Stimulated activated CD8-positive, alpha-beta memory T cell treated with anti-CD3 and anti-CD28 coated beads, Interleukin-15, amount 100 ng/mL, for 24 hours (primary cell): ENCODE measurements at places on chromosomes 4 and X.

DNA sequence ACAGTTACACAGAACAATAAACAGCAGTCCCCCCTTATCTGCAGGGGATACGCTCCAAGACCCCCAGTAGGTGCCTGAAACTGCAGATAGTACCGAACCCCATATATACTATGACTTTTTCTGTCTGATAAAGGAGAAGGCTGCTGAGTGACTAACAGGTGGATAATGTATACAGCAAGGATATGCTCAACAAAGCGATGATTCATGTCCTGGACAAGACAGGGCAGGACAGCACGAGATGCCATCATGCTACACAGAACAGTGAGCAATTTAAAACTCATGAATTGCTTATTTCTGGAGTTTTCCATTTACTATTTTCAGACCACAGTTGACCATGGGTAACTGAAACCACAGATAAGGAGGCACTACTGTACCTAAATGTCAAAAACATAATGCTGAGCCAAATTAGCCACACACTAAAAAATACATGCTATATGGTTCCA lies 76.1 kb downstream of the MANBA start:
- DNase-seq: no peak

- DNase-seq: no peak
Measured at GRCh38 chrX:72270316-72270866, 6.7 kb downstream of the RPS4X start.

DNA sequence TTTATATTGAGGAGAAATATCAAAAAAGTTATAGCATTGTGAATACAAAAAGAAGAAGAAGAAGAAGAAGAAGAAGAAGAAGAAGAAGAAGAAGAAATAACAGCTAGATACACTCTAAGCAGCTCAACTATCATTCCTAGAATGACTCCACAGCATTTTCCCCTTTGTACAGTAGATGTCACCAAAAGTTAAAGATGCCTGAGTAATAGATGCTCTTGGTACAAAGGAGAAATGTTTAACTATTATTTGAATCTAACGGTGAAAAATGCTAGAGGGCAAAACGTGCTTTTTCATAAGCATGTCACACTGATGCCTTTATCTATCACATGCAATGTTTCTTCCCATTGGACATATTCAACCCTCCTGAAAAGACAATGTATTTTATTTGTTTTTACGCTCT lies 178.4 kb upstream of the GPRIN3 start:
- DNase-seq: no peak

GRCh38 chrX:115616943-115617563 lies 56.1 kb downstream of the PLS3 start:
- no peak for DNase-seq
